NCI-H1048 (cell line): ENCODE measurements at places on chromosomes 1 and 21.

DNA sequence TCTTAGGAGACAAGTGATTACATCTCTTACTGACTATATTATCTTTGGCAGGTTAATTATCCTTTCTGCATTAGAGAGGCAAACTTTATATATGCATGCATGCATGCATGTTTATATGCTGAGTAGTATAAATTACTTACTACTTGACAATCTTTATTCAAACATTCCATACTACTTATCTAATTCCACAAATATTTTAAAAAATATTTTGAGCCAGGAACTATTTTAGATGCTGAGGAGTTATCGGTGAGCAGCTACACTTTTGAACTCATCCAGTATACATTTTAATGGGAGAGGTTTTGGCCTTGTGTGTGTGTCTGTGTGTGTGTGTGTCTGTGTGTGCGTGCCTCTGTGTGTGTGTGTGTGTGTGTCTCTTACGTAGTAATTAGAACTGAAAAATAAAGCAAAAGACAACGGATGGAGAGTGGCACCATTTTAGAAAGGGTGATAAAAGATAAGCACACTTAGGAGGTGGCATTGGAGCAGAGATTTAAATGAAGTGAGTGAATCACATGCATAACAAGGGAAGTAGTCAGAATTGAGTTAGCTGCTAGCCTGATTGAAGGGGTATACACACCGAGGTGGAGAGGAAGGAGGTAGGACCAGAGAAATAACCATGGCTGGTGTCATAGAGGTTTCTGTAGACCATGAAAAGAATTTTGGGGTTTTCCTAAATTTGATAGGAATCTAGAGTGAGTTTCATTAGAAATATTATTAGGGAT is 1488.4 kb downstream of the MRPL39 start:
- DNase-seq, result no peak

GRCh38 chr1:10161541-10162290 is 48.7 kb upstream of the KIF1B start:
- no peak for DNase-seq

- no peak for DNase-seq
These were observed 61.3 kb downstream of the TRABD2B start for GRCh38 chr1:47935856-47936255.

- no peak for DNase-seq
These were observed 29.1 kb downstream of the B3GALT2 start for GRCh38 chr1:193157360-193157759.

- no peak for DNase-seq
These were observed 411.8 kb upstream of the PTBP2 start for GRCh38 chr1:96309783-96310182.

DNA sequence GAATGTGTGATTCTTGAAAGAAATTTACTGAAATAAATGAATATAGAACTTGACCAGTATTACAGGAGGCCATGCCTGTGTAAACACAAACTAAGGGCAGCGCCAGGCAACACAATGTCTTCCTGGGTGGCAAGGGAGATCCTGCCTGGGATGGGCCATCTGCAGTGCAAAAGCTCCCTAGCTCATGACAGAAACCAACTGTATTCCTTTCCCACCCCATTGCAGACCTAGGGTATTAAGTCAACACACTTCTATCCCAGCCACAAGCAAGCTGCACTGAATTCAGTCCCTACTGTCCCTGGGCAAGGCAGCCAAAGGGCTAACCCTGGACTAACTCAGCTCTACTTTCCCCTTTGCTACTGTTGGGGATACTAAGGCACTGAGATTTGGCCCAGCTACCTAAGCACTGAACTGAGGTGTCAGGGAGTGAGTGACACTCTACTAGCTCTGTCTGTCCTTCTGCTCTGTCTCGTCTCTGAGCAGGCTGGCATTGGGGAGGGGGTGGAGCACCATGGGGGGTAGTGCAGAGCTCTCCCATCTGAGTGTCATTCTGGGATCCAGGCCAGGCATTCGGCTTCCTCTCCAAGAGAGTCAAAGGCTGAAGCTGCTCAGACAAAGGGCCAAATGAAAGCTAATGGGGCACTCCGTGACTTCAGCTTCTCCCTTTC is 2.5 kb downstream of the INKA2 start:
- no peak for DNase-seq

GRCh38 chr21:42388740-42389448 is 7.0 kb downstream of the TMPRSS3 start:
- no peak for DNase-seq

DNA sequence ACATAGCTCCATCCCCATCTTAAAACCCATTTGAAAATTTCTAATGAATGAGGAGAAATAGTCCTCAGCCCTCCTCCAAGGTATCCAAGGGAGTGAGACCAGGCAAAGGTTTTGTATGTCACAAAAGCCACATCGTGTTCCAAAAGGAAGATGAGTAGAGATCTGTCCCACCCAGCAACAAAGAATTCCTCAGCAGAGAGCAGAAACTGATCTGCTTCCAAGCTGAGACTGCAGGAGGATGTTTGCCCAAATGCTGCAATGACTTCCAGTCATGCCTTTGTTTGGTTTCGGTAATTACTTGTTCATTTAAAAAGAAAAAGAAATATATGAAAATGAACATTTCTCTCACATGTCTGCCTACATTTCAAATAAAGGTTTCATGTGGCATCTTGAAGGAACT is 186.9 kb downstream of the SETD4 start:
- no peak for DNase-seq

GRCh38 chr1:1432951-1433803 is 2.3 kb upstream of the VWA1 start:
- DNase-seq, result no peak

DNA sequence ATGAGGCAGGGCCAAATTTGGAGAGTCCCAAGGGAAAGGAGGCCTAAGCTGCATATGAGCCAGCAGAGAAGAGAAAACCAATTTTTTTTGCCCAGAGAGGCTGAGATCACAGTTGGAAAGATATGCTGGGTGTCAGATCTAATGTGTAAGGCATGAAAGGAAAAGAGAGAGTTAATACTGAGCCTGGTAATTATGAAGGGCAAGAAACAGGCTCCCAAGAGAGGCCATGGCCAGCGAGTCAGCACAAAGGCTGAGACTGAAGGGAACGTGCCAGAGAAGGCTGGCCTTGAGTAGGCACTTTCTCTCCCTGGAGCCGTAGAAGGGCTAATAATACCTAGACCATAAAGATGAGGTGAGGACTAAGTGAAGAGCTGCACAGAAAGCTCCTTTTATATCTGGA is 31.8 kb upstream of the BEND5 start:
- no peak for DNase-seq

DNA sequence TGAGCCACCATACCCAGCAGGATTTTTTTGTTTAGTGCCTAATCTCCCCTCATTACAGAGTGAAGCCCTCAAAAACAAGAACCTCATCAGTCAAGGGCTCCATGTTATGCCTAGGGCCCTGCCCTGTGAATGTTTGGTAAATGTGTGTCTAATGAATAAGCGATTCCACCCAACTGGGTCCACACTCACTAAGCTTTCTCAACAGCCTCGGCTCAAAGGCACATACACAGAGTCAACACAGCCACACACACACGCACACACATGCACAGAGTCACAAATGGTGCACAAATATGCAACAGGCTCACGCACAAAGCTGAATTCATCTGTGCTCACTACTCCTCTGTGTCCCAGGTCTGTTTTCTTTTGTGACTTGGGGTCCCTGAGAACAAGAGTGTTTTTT is 11.7 kb upstream of the SYNC start:
- DNase-seq, result no peak

DNA sequence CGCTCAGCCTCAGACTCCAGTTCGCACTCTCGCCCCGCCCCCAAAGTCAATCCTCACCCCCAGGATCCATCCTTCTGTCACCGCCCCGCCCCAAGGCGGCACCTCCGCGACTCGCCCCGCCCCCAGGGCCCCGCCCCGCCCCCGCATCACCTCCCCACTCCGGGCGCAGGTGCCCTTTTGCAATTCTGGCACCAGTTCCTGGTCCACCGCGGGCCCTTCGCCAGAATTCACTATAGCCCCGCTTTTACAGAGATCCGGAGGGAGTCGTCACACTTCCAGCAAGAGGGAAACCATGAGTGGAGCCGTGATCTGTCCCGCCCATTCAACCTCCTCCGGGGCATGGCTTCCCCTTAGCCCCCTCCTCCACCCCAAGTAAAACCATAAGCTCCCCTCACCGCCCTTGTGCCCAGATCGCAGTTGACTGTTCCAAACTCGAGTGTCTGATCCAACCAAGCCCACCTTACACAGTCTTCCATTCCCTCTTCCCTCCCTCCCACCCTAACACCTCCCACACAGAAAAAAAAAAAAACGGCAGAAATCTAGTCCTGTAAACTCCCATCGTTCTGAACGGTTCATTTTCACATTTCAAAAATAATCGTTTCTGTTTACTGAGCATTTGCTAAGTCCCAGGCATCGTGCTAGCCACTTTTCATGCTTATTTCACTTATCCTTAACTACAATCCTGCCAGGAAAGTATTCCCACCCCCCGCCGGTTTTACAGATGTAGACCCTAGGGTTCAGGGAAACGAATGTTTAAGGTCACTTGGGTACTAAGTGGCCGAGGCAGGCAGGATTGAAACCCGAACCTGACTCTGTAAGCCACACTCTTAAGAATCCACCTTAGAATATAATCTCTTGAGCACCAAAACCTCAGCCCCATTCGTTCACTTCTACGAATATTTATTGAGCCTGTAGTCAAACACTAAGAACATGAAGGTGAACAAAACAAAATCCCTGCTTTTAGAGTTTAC is 1.3 kb upstream of the DNAJC16 start:
- DNase-seq, result no peak

- no peak for DNase-seq
These were observed 87.6 kb downstream of the PSMG1 start for GRCh38 chr21:39095681-39096080.

DNA sequence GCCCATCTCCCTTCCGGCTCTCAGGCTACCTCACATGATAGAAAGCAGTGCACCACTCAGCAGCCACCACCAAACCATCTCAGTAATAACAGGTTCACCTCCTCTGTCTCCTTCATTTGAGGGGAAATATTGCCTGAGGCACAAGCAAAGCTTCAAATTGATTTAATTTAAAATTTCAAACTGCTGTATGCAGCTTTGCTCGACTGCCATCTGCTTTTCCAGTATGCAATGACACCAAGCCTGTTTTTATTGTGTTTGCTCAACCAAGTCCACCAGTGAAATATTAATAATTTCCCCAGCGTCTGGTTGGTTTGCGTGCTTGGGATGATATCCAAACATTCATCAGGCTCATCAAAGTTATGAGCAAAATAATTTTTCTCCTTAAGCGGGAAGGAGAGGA is 552.4 kb upstream of the DAB1 start:
- no peak for DNase-seq

DNA sequence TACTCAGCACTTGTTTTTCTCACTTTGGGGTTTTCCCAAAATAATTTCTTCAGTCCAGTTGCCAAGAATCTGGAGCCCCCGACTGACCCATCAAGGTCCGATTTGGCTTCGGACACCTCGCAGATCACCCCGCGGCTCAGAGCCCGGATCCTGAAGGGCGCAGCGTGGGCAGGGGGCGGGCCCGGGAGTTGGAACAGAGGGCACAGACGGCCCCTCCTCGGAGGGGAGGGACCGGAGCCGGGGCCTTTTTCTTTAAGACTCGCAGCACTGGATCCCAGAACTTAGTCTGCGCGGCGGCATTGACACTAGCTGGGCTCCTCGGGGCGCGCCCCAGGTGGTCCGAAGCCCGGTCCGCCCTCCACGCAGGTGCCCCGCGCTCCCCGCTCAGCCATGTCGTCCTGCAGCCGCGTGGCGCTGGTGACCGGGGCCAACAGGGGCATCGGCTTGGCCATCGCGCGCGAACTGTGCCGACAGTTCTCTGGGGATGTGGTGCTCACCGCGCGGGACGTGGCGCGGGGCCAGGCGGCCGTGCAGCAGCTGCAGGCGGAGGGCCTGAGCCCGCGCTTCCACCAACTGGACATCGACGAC is at the start of gene CBR3:
CBR3 (plus strand) TSS at position 277 of the 588 bp plus-strand sequence; CDS start at position 391, 114 bp downstream.
- DNase-seq, result no peak
